ENCODE measurements at places on chromosomes 11 and 22.

- DNase-seq, result no peak
These were observed 31.2 kb downstream of the CCDC83 start for GRCh38 chr11:85886089-85887056.

DNA sequence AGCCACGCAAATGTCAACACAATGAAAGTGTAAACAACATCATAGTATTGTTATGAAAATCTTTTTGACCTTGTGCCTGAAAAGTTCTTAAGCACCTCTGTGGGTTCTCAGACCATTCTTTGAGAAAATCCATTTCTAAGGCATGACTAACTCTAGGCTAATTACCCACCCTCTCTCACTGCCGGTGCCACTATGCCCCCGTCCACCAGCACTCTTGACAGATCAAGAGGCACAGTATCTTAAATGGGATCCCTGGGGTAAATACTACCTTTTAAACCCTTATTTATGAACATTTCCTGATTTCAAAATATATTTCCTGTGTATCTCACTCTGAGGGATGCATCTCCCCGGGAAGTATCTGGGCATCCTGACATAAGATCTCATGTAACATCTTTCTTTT, 607.5 kb downstream of the METTL15 start:
- no peak for DNase-seq

DNA sequence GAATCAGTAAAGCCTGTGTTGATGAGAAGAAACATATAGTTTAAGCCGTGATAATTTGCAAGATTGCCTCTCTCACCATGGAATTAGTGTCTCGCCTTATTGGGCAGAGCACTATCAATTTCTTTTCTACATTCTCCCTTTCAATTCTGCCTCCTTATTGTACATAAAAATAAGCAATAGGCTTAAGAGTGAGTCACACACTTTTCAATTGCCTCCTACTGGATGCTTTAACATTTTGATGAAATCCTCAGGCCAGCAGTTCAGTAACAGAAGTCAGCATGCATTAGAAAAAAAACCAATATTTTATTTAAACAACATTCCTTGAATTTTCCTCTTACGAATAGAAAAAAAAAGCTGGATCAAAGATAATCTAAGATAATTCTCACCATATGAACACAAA, 33.8 kb upstream of the VWA5A start:
- DNase-seq, result no peak

GRCh38 chr22:39847477-39847876, 46.1 kb downstream of the ENTHD1 start:
- DNase-seq, result no peak

- no peak for DNase-seq
These were observed 95.7 kb downstream of the XRRA1 start for GRCh38 chr11:74853223-74853622.

- no peak for DNase-seq
These were observed 270.3 kb upstream of the RAG2 start for GRCh38 chr11:36868380-36868779.

- DNase-seq, result no peak
These were observed 92.2 kb downstream of the SPATA19 start for GRCh38 chr11:133753150-133753549.

Data from stimulated activated CD8-positive, alpha-beta memory T cell treated with anti-CD3 and anti-CD28 coated beads, Interleukin-4, amount 100 ng/mL, for 1 hour (primary cell).